ENCODE measurements at places on chromosomes 7 and 10. TPM values are rescaled to one million over a fixed set of nuclear protein-coding genes. Genes with fewer than 3 reads are reported as not detected.

- no peak for DNase-seq
These were observed 277.1 kb upstream of the KLF6 start for GRCh38 chr10:4062072-4062471.

The HPSE2 gene
- total RNA-seq, result 2.4 TPM

The PTEN gene
- 102 TPM for total RNA-seq

The OR6V1 gene
- total RNA-seq, result not detected

- DNase-seq, result peak; percentile 41
These were observed 57.1 kb downstream of the STK17A start for GRCh38 chr7:43639858-43640491.

The ADCY1 gene
- total RNA-seq, result 2.9 TPM

The KIAA1549 gene
- total RNA-seq, result 5.7 TPM

The OR2A5 gene
- total RNA-seq, result 0.44 TPM

DNA sequence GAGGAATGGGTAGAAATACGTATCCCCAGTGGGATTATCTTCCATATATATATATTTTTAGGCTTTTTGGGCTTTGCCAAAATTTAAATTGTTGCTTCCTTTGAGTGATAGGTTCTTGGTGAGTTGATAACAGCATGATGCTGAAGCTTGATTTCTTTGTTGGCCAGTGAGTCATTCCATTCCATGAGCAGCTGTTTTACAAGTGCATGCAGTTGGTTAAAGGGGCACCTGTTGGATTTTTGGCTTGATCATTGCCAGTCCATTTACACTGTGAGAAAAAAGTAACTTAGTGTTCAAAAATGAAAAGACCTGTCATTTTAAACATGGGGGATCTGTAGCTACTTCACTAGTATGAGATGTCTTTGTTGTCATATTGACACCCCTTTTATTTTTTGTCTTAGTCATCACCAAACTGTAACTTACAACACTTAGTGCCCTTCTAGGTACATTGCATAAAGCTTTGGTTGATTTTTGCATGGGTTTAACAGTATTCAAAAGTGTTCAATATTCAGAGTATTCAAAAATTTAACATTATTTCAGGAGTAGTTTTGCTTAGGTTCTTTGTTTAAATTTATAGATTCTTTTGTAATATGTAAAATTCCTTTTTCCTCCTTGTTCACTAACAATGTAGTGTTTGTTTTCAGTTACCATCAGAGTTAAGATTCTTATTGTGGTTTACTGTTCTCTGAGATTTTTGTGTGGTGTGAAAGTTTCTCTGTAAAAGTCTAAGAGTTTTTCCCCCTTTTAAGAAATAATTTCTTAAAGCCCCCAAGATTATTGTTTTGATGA, 8.8 kb downstream of the AKAP9 start:
- DNase-seq, result no peak

- no peak for DNase-seq
These were observed 971 bp downstream of the PRKG1 start for GRCh38 chr10:51075043-51075872.

The HOXA7 gene
- 0.83 TPM for total RNA-seq

The GDF2 gene
- not detected for total RNA-seq

DNA sequence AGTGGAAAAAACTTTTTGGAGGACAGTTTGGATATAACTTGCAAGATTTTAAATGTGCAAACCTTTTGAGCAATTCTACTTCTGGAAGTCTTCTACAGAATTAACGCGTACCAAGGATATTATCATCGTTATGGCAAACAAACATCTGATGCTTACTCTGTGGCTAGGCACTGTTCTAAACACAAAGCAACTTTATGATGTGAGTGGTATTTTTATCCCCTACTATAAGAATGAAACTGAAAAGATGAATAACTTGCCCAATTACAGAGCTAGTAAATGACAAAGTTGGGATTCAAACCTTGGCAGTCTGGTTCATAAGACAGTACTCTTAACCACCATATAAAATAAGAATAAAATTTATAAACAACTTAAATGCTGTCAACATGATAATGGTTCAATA, 15.8 kb downstream of the ASZ1 start:
- no peak for DNase-seq

The PRRT4 gene
- total RNA-seq, result 1.2 TPM

GRCh38 chr7:37054624-37055241, 330.4 kb upstream of the AOAH start:
- no peak for DNase-seq

GRCh38 chr7:141676618-141677017, 25.3 kb downstream of the DENND11 start:
- DNase-seq, result no peak

DNA sequence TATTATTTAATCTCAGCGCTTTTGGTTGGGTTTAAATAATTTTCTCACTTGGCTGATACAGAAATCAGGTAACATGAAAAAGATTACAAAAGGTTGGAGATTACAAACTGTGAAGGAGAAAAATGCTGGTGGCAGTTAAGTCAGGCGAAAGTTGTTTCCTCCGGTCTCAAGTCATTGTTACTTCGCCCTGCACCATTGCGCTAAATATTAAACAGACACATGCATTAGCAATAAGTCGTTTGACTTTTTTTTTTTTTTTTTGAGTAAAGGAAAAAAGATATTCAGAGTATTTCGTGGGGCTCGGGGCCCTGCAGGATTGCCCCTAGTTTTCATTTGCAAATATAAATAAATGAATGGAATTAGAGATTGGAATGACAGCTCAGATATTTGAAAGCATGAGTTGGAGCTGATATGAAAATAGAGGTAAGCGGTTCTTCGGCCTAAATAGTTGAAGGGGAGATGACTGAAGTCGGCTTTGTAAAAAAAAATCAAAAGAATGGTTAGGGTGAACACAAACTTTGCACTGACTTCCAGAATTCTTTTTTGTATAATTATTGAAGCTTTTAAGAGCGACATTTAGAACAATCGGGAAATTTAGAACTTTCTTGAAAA, 914 bp downstream of the SDHAF3 start:
- DNase-seq, result no peak

GRCh38 chr10:10598297-10598696, 419.4 kb upstream of the CELF2 start:
- no peak for DNase-seq

DNA sequence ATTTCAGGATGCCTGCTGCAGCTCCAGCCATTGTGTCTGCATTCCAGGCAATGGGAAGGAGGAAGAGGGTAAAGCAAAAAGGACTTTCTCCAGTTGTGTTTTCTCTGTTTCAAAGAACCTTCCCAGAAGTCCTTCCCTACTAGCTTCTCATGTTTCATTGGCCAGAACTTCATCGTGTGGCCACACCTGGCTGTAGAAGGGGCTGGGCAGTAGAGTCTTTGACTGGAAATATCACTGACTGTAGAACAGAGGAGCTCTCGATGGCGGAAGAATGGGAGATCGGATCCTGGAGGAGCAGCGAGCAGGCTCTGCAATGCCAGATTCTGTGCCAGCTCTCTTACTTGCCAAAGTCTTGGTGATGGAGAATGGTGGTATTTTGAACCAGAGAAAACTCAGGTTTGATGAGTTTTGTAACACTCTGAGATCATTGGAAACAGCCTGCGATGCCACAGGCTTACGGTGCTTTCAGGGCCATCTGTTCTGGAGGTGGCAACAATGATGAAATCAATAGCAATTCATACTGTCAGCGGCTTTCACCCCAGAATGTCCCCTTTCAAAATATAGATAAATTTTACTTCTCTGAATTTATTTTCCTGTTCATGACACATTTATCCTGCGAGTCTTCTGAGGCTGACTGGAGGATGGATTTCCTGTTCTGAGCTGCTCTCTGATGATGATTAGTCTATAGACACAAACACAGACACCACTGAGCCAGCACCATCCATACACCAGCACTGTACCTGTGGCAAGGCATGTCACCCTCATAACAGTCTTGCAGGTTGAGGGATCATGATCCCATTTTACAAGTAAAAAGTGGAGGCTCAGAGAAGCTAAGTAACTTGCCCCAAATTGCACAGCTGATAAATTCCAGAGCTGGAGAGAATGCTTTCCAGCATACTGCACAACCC, 204.2 kb downstream of the EMX2 start:
- no peak for DNase-seq

The NEUROG3 gene
- total RNA-seq, result not detected

The ADRB1 gene
- total RNA-seq, result 1.0 TPM

DNA sequence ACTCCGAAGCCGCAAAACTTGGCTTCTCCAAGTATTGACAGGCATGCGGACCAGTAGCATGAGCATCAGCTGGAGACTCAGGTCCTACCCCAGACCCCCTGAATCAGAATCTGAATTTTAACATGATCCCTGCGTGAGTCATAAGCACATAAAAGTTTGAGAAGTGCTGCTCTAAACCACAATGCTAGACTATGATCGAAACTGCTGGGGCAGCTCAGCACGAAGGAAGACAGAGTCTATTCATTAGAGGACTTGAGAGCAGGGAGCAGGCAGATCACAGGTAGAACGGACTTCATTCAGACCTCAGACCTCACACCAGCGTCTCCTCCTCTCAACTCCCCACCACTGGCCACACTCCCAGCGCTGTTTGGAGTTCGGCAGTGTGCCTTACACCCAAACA, 16.9 kb downstream of the CAMK2G start:
- no peak for DNase-seq

DNA sequence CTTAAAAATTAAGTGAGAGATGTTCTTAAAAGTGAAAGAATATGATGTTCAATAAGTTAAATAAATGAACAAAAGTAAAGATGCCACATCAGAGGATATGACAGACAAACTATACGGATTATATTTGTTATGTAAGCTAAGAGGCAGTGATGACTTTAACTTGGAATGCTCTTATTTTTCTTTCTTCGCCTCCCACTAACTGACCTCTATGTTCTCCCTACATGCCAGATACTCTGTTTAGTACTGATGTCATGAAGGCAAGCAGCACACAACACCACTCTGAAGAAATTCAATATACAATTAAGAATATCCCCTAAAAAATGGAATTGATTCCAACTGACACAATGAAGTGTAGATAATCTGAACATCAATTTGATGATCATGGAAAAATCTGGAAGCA, 223.4 kb downstream of the DOCK4 start:
- no peak for DNase-seq

GRCh38 chr7:67451306-67451705, 454.7 kb downstream of the TYW1 start:
- DNase-seq, result no peak

DNA sequence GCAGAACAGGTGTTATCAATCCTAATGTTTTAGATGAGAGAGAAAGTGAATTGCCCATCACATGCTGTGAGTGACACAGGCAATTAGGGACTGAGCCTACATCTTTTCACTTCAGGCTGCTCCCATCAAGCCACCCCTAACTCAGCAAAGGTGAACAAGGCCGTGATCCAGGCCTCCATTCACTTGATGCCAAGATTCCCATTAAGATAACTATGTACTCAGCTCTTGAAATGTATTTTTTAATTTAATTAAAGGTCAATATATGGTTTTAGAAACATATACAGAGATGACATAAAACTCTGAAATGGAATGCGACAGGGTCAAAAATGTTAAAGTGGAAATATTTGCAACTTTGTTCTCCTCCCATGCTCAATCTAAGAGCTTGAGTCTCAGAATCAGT, 27.9 kb upstream of the UBE2H start:
- no peak for DNase-seq

The GBX1 gene
- not detected for total RNA-seq

- no peak for DNase-seq
These were observed 76.9 kb upstream of the LANCL2 start for GRCh38 chr7:55288070-55288824.

The CYP2C19 gene
- 46.4 TPM for total RNA-seq

The TBX20 gene
- total RNA-seq, result 14.8 TPM

DNA sequence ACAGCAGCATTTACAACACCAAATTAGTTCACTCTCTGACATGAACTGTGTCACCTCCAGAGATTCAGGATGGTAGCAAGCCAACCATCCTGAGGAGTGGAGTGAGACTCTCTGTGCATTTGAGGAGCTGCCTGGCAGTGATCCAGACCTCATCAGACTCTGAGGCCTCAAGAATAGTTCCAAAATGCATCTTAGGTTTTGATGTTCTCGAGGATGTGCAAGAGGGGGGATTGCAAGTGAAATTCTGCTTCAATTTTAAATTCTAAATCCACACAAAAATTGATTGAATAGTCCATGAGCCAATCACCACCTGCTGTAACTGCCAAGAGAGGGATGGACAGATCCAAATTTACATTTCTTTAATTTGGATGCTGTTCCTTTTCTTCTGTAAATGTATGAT, 49.7 kb downstream of the SLK start:
- no peak for DNase-seq

The CTAGE8 gene
- total RNA-seq, result 2.5 TPM

DNA sequence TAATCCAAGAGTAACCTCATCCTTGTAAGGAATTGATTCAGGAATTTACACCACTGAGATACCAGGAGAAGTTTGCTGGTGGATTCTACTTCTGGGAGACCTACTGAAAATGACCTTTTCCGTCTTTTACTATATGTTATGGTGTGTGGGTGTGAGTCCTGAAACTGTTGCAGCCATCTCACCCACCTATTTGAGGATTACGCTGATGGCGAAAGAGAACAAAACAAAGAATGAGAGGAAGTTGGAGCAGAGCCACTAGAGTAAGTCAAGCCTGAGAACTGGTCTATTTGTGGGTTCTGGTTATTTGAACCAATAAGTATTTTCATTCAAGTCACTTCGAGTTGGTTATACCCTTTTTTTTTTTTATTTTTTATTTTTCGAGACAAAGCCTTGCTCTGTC, 12.7 kb upstream of the ABCC2 start:
- DNase-seq, result no peak

DNA sequence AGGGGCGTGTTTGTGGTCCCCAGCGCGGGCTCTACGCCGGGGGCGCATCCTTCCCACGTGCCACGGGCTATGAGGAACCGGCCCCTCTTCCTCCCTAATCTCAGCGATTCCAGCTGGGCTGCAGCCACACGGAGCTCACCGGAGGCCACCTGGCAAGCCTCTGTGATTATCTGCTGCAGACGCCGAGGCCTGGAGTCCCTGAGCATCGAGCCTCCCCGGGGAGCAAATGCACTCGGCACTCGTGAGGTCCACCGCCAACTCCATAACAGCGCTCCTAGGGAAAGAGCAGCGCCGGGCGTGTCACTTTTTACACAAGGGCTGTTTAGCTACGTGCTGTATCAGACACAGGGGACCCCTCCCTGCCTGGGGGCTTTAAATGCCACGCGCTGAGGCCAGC, 101.2 kb downstream of the DYNC2I1 start:
- DNase-seq, result no peak

The INA gene
- 0.16 TPM for total RNA-seq

- no peak for DNase-seq
These were observed 139.5 kb upstream of the CHRM2 start for GRCh38 chr7:136728945-136729344.

- DNase-seq, result no peak
These were observed 17.5 kb upstream of the TRUB1 start for GRCh38 chr10:114920459-114920858.
